Fibroblast of skin of right quadriceps (primary cell): ENCODE measurements at places on chromosomes 5 and 9.
A peak's percentile ranks its signal among the peaks of the same experiment; 100 is the strongest.

DNA sequence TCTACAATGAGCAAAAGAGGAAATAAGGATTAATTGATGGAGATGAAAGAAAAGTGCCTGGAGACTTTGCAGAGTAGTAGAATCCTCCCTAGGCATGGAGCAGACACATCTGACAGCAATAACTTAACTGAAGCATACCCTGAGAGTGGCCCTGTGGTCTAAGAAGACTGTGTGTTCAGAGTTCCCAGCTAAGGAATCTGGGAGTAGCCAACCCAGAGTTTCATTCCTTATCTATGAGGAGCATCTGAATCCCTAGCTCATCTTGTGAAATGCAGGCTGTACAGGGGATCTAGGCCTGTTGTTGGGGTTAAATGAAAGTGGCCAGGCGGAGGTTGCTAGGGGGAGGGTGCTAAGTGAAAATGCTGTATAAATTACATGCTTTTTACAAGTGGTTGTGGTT, 233.1 kb upstream of the FBXL7 start:
- DNase-seq = no peak

- no peak for DNase-seq
Observed at GRCh38 chr5:129563585-129563984, 103.5 kb downstream of the ADAMTS19 start.

DNA sequence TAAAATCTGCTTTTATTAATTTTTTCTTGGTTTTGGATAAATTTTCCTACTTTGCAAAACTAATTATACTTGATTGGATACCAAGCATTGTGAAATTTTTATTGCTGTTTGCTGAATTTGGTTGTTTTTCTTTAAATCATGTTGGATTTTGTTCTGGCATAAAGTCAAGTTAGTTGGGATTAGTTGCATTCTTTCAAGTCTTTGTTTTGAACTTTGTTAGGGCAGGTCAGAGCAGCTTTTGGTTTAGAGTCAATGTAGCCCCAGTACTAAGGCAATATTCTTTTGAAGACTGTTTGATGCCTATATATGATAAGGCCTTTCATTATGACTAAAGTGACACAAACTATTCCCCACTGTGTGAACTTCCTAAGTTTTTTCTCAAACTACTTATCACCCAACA, 531.1 kb downstream of the RASEF start:
- DNase-seq = no peak

DNA sequence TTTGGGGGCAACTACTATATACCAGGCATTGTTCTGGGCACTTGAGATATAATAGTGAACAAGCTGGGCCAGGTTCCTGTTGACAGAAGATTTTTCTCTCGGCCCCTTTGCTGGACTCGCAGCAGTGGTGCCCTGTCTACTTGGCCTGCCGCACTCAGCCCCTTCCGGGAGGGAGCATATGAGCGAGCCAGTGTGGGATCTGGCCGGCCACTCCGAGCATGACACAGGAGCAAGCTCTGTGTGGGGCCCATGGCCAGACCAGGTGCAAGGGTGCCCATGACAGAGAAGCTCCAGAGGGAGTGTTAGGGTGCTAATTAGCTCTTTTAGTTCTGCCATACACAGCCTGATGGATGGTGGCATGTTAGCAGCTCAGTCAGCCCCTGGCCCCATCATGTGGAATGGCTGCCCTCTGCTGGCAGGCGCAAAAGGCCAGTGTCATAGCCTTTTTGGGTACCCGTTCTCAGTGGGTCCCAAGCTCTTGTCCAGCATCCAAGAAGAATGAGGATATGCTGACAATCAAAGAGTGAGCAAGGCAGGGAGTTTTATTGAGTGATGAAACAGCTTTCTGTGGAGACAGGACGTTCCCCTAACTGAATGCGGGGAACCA, 9.3 kb upstream of the KIF4B start:
- no peak for DNase-seq

DNA sequence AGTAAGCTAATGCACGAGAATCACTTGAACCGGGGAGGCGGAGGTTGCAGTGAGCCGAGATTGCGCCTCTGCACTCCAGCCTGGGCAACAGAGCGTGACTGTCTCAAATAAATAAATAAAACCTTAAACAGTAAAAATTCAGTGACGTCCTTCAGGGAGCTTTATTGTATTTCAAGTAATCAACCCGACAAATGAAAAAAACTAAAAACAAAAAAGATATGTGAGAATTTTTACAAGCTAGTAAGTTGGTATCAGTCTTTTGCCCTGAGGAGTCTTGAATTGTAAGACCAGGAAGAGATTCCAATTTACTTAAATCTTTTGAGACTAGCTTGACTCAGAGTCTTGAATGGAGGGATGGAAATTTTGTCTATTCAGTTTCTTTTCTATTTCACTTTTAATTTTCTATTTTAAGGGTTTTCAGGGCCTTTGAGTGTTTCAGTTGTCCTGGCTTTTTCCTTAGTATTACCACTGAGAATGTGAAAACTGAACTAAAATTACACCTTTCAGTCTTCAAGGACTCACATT, 126.0 kb upstream of the DHFR start:
- DNase-seq = no peak

DNA sequence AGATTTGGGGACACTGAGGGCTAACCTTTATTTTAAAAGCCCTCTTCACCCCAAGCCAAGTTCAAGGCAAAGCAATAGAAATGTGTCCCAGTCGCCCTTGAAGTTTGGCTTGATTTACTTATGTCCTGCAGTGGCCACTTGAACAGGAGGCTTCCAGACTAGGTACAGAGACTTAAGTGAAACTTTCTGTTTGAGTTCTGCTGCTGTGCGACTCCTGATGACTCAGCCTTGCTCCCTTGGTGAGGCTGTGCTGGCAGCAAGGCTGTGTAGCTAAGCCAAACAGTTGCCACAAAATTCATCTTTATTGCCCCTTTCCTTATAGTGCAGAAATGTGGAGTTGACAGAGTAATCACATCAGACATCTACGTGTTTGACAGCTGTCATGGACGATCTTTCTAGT, 68.8 kb upstream of the NTRK2 start:
- no peak for DNase-seq

GRCh38 chr9:8156346-8156745, 356.8 kb upstream of the DMAC1 start:
- no peak for DNase-seq

DNA sequence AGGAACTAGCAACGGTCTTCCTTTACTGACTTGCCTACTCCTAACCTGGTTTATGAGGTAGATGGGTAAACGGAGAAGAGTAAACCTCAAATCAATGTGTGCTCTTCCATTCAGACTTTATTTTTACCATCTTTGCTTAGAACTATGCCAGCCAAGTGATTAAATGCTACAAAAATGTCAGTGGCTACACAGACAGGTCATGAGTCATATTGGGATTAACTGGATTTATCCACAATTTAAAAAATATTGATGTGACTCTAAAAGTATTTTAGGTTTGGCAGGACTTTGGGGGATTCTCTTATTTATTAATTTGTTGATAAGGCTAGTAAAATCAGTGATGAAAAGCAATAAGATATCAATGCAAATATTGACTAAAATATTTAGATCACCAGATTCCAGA, 275.0 kb downstream of the PLK2 start:
- DNase-seq = peak; percentile 59

GRCh38 chr9:72875221-72875620, 77.6 kb downstream of the ALDH1A1 start:
- no peak for DNase-seq

GRCh38 chr9:126232461-126232860, 94.2 kb upstream of the MVB12B start:
- DNase-seq = no peak

GRCh38 chr5:32130865-32131264, 43.3 kb downstream of the GOLPH3 start:
- peak; percentile 9 for DNase-seq

DNA sequence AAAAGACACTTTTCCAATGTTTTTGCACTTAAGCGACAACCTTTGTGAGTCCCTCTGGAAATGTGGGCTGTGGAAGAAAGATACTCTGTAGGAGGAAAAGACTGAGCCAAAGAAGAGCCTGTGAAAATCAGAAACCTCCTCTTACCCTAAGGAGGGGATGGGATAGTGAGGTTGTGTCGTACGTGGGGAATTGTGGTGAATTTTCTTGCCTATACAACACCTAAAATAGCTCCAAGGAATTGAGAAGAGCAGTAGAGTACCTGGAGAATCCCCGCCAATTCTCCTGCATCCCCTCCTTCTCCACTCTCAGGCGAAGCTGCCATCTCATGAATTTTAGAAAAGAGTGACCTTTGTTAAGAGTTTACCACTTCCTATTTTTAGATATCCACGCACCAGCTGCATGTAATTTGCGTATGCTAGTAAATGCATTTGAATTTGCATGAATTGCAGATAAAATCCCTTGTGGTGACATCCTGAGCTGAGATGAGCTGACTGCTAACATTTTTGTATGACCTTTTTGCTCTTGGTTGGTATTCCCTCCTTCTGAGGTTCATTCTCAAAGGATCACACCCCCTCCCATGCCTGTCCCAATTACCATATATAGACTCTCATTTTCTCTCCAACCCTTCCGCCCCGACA, 147.2 kb downstream of the PCSK5 start:
- no peak for DNase-seq

- no peak for DNase-seq
Observed at GRCh38 chr9:107227774-107228173, 55.3 kb upstream of the RAD23B start.

DNA sequence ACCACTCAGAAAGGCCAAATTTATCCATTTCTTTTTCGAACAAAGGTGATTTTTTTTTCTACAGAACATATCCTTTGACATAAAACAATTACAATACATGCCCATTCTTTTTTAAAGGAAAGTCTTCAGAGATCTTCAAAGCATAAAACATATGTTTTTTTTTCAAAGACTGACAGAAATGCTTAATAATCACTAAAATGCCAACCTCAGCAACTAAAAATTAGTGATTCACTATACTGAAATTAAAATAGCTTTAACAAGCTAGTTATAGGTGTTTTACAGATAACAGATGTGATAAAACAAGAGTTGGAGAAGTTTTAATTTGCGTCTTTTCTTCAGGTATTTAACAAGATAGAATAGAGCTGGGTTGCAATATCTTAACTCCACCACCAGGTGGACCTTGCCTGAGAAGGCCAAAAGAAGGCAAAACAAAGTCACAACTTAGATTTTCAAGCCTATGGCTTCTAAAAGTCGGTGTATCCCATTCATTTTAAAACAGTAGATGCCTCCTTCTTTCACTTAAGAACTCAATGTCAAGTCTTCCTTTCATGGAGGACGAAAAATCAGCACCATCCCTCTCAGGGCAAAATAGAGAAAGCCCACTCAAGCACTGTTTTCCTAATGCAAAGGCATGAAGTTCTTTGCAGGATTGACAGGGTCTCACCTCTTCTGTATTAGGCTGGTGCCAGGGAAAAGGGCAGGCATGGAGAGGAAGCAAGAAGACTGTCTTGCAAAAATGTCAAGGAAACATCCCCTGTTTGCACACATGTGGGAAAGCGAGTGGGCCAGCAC, 31.1 kb upstream of the CPLX2 start:
- DNase-seq = no peak

- DNase-seq = no peak
Observed at GRCh38 chr9:127300886-127301447, 36.4 kb downstream of the GARNL3 start.

DNA sequence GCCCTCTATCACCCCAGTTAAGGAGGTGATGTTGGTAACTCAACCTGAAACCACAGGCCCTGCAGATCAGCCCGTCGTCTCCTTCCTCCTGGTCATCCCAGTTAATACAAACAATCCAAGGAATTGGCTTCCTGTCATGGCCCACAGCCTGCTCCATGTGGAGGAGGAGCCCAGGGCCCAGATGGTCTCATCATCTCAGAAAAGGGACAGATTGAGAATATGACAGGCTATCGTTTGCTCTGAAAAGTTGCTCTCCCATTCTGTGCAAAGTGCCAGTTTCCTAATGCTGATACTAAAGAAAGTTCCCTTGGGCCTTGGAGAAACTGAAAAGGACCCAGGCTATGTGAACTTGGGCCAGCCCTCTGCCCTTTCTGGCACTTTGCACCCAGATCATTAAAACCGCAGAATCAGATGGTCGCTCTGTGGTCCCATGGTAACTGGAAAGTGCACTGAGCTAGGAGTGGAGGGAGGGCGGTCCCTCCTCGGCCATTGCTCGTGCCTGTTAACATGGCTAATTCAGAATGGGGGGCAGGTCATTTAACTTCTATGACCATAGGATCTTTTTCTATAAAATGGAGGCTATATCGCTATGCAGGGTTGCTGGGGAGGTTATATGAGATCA, 675 bp upstream of the SPAAR start:
- no peak for DNase-seq

DNA sequence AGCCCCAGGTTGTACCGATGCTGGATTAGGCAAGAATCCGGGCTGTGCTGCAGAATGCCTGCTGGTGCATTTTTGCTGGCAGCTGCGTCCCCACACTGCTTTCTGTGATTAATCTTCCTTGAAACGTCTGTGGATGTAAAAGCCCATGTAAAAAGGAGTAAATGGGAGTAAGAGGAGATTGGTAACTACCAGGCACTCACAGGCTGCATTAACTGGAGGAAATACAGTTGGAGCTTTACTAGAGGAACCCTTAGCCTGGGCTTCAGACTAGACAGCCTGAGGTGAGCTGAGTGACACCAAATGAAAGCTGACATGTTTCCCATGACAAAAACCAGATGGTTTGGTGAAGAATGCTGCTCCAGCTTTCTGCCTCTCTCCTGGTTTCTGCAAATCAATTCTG, 190.4 kb upstream of the GAS1 start:
- no peak for DNase-seq

- no peak for DNase-seq
Observed at GRCh38 chr9:132937463-132937901, 6.9 kb downstream of the TSC1 start.

GRCh38 chr5:105230516-105231157, 1668.0 kb upstream of the NUDT12 start:
- no peak for DNase-seq

DNA sequence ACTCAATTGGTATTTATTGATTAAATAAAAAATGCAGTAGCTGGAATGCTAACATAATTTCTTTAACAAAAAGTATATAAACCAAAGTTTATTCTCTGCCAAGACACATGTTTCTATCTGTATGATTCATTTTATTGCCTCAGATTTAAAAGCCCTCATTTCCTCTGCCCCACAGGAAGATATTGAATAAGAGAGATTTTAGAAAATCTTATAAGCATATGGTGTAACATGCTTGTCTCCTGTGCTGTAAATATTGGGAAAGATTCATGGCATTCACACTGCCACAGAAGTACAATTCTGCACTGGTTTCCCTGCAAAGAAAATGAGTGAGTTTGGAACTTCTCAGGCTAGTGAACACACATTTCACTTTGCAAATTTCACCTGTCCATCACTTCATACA, 134.9 kb upstream of the FBXL7 start:
- peak; percentile 43 for DNase-seq
